ENCODE measurements at places on chromosomes 5 and 9.
A peak's percentile ranks its signal among the peaks of the same experiment; 100 is the strongest.

DNA sequence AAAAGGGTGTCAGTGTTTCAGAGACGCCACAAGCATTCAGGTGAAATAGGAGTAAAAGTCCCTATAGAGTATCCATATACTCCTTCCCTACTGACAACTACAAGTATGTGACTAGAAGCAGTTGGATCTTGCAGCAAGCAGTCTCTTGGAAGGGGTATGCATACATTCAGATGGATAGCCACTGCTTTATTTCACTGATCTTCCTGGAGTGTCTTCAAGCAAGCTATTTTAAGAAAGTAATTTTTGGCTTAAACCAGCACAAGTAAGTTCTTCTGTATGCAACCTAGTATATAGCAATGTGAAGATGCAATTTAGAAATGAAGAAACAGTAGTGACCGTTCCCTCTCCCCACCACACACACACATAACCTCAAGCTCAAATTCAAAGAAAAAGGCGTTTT is 446.8 kb upstream of the CDH18 start:
- no peak for DNase-seq

DNA sequence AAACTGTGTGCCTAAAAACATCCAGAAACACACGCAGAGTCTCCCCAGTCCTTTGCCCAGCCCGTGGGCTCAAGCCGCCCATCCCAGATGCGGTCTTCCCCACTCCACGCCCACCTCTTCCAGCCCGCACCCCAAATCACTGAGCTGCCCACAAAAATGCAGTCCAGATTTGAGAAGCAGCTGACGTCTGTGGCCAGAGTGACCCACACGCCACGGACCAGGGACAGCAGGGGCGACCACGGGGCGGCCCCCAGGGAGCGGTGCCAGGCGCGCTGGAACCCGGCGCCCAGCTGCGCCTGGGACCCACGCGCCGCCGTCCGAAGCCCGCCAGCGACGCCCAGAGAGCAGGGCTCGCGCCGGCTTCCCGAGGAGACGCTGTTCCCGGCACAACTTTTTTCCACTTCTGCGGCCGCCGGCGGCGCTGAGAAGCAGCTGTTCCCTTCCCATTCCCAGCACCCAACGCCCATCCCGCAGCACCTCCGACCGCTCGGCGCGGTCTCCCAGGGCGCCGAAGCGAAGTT is 674 bp downstream of the LHFPL2 start:
- peak; percentile 31 for DNase-seq

DNA sequence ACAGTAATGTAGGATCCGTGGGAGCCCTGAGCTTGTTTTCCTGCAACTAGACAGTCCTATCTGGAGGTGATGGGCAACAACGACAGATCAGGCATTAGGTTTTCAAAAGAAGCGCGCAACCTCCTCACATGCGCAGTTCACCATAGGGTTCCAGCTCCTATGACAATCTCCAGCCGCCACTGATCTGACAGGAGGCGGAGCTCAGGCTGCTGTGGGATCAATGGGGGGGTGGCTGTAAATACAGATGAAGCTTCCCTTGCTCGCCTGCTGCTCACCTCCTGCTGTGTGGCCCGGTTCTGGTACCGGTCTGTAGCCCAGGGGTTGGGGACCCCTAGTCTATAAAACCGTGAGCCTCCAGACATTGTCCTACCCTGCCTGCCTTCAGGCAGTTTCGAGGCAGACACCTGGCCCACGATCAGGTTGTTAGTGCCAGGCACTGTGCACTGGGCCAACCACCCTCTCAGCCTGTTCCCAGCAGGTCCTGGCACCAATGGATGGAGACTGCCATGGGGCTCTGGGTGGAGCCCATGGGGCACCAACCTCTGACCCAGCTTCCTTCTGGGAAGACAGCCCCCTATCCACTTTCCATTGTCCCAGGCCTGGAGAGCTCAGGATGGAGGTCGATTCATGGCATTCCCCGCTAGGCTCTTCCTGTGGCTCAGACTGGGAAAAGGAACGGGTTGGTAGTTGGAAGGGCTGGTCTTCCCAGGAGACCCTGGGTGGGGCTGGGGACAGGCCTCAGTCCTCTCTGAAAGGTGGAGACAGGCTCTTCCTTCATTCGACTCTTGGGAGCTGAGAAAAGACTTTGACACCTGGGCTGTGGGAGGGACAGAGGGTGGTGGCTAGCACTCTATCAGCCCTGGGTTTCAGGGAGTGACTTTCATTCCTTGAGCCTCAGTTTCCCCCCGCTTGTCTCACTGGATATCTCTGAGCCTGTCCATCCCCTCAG is 1.7 kb downstream of the ENDOG start:
- DNase-seq, result no peak

- DNase-seq, result no peak
Measured at GRCh38 chr5:110294281-110294680, 432.2 kb downstream of the TMEM232 start.

DNA sequence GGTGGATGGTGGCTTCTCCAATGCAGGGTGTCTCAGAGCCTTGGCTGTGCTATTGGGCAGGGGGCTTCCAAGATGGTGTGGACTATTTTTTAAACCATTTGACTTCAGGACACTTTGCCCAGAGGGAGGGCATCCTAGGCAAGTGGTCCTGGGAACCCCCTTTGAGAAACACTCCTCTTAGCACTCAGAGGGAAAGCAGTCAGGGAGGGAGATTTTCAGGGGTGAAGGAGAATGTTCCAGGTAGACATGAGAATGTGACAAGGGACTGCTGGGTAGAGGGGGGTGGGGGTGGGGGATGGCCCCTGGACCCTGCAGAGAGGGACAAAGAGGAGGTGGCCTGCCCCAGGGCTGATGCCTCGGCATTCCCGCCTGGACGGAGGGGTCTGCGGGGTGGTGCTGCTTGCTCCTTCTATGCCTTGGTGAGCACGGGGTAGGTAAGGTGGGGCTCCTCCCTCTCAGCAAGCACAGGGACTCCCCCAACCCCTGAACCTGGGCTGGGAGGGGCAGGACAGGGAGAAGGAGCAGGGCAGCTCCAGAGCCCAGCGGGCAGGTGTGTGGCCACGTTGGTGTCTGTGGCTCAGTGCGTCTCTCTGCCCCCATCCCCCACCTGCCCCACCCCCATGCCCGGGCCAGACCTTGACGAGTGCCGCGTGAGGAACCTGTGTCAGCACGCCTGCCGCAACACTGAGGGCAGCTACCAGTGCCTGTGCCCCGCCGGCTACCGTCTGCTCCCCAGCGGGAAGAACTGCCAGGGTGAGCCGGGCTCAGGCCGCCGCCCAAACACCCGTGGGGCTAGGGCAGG is 13.8 kb upstream of the ASS1 start:
- DNase-seq, result no peak
